ENCODE measurements at places on chromosomes 13 and 19. TPM values are rescaled to one million over a fixed set of nuclear protein-coding genes. Genes with fewer than 3 reads are reported as not detected.

DNA sequence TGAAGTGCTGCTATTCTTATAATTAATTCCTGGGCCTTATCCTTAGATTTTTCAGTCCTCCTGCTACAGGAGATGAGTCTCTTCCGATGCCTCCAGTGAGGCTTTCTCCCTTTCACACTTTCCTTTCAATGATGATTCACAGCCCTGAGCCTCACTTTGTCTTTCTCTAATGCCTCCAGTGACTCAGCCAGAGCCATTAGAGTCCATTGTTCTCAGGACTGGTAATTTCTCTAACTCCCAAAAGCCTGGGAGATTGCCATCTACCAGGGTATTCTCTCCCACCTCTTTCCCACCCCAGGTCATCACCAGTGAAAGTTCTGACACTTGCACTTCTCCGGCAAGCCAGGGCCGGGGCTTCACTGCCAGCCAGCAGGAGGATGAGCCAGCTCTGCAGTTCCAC is 49.6 kb upstream of the ARGLU1 start:
- peak; percentile 88 for DNase-seq

Gene ELANE
- total RNA-seq: not detected

- no peak for DNase-seq
These were observed 9.1 kb upstream of the ERVK3-1 start for GRCh38 chr19:58296104-58296503.

DNA sequence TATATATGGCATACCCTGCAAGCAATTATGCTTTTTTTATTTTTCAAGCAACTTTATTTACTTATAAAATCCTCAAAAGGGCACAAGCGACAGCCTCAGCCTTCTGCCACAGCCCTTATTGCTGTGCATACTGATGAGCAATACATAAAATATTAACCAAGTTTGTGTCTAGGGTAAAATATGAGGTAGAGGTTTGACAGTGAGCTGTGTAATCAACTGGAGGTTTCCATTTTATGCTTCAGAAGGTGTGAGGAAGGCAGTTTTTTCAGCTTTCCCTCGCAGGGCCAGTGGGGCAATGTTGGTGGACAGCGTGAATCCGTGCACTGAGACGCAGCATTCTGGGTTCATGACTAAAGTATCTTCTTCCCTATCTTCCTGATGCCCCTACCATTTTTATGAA is 310.4 kb downstream of the IRS2 start:
- no peak for DNase-seq

Gene GSX1
- not detected for total RNA-seq

DNA sequence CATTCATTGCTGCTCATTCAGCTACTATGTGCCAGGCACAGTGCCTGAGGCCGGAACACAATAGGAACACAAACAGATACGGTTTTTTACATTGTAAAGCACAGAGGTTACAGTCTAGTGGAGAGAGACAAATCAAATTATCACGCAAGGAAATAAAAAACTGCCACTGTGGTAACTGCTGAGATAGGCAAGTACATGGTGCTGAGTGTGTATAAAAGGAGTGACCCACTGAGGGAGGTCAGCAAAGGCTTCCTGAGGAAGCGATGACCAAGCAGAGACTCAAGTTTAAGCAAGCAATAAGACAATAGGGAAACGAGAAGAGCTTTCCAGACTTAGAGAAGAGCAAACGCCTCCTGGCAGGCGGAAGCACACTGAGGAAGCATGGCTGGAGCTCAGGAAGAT is 56.4 kb downstream of the NUFIP1 start:
- DNase-seq: no peak

Gene NMRK2
- not detected for total RNA-seq

DNA sequence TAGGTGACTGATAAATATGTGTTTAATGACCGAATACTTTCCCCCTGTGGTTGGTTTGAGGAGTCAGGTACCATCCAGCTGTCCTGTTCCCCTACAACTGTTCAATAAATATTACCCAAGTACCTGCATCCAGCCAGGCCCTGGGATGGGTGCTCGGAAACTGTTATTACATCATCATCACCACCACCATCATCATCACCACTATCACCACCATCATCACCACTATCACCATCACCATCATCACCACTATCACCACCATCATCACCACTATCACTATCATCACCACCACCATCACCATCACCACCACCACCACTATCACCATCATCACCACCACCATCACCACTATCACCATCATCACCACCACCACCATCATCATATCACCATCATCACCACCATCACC is 4.1 kb downstream of the NTN5 start:
- no peak for DNase-seq

Gene KIR3DL1
- total RNA-seq: not detected

Gene PRTN3
- total RNA-seq: not detected

DNA sequence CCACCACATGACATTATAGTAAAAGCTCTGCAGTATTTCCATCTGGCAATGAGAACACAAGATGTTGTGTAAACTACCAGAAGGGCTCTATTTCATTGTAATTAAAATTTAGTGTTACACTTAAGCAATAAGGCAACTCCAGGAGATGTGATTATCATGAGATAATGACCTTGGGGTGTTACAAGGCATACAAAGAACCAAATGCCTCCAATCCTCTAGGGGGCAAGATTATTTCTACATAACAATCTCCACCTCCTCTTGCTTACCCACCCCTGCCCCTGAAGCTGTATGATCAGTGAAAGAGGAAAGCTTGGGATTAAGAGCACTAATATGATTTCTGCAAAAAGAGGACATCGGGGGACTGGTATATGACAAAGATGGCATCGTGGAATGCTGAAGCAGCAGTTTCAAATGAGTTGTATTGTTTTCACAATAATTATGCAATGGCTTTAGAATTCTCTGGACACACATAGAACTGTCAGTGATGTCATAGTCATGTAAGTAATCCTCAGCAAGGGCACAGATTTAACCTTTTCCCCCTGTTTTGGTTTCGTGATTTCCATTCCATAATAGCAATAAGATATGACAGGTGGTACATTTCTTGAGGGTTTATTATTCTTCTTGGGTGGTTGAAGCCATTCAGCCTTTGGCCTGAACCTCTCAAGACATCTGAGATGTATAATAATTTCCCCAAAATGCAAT is 295.3 kb downstream of the MZT1 start:
- DNase-seq: no peak

GRCh38 chr19:17565611-17566010 is 10.2 kb downstream of the COLGALT1 start:
- DNase-seq: no peak

DNA sequence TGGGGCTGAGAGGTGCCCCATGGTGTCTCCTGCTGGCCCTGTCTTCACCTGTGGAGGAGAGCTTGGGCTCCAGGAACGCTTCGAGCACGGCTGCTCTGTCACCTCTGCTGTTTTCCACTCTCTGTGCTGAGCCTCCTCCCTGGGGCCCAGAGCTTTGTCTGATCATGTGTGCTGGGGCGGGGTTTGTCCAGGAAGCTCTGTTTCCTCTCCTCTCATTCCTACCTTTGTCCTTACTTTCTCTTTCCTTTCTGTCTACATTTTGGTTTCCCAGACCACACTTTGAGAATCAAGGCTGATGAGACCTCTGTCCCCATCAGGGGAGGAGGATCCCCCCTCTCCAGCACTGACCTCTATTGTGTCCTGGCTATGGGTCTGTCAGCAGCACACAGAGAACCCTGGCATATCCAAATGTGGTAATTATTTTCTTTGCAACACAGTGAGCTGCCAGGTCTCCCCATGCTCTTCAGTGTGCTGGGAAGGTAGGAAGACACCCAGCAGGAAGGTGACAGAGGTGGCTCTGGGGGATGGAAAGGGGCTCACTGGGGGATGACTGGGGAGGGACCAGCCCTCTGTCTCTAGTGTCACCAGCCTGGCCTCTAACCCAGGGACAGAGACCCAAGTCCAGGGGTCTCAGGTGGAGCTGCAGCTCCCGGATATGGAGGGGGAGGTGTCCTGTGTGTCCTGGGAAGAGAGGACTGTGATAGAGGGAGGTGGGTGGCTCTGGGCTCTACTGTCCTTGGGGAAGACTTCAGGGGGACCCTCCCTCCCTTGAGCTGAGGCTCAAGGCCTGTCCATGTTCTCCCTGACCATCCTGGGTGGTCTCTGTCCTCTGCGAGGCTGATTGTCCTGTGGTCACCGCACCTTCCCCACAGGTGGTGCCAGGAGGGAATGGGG is at the start of gene CEACAM1:
Gene CEACAM1 (minus strand): TSS at position 128 of the 894 bp plus-strand sequence. CDS start 107 bp downstream, at position 21.
- peak; percentile 32 for DNase-seq

DNA sequence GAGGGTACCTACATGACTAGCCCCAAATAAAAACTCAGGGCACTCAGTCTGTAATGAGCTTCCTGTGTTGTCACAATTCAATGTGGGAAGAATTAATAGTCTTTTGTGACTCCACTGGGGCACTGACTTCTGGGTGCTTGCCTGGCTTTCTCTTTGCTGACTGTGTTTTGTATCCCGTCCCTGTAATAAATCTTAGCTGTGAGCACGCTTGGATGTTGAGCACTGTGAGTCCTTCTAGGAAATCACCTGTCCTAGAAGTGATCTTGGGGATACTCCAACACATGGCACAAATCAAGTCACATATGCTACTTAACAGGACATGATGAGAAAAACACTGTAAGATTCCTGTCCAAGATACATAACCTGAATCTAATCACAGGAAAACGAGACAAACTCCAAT is 83.0 kb downstream of the USP12 start:
- no peak for DNase-seq

DNA sequence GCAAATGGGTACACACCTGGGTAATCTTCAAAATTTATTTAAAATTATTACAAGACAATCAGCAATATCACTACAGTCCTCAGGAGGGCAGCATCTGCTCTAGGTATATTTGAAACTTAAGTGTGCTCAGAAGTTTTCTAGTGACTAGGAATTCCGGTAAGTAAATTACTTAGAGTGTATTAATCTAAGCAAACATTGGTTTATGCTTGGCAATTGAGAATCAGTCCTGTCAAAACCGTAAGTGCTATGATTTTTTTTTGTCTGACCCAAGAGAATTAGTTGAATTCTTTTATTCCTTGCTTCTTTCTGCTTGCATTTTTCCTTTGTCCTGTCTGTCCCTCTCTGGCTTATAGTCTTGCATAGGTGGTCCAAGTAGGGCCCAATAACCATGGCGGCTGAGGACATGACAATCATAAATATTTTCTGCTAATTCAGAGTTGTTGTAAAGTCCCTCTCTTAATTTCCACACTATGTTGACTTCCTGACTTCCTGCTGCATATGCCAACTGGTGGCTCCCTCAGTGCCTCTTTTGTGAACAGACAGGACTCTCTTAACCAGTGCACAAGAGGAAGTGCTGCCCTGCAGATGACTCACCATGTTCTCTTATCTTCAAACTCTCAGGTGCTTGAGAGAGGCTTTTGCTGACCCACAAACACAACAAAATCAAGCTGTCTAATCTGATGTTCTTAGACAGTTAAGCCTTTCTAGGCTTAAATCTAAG is 82.2 kb downstream of the SLAIN1 start:
- DNase-seq: peak; percentile 4

Gene C3
- total RNA-seq: 3.4 TPM

Gene AP2S1
- total RNA-seq: 317 TPM

GRCh38 chr13:37070956-37071355 is 11.5 kb upstream of the SUPT20H start:
- DNase-seq: no peak

Gene WDR87
- not detected for total RNA-seq
